ENCODE measurements at places on chromosomes 5 and 9. TPM values are rescaled to one million over a fixed set of nuclear protein-coding genes. Genes with fewer than 3 reads are reported as not detected.

PCDHGA4 gene
- 17.5 TPM for total RNA-seq

WNT8A gene
- not detected for total RNA-seq

CCL27 gene
- not detected for total RNA-seq

RASEF gene
- 0.73 TPM for total RNA-seq

RASGRF2 gene
- total RNA-seq = 3.7 TPM

GLRA1 gene
- 3.6 TPM for total RNA-seq

DNA sequence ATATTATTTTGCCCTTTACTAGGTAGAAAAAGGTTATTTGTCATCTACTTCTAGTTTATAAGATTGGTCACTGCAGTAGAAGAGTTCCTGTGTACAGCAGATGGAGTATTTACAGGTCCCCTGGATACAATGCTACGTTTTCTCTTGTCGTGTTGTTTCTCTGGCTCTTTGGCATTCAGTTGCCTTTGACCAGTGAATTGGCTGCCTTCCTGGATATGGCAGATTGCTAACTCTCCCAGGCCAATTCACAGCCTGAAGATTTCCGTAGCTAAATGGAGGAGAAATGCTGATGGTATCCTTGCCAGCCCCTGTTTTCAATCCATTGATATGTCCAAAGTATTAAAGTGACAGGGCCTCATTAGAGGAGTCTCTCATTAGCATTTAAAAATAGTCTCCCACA lies 32.5 kb upstream of the GNAQ start:
- DNase-seq = peak; percentile 87

DNA sequence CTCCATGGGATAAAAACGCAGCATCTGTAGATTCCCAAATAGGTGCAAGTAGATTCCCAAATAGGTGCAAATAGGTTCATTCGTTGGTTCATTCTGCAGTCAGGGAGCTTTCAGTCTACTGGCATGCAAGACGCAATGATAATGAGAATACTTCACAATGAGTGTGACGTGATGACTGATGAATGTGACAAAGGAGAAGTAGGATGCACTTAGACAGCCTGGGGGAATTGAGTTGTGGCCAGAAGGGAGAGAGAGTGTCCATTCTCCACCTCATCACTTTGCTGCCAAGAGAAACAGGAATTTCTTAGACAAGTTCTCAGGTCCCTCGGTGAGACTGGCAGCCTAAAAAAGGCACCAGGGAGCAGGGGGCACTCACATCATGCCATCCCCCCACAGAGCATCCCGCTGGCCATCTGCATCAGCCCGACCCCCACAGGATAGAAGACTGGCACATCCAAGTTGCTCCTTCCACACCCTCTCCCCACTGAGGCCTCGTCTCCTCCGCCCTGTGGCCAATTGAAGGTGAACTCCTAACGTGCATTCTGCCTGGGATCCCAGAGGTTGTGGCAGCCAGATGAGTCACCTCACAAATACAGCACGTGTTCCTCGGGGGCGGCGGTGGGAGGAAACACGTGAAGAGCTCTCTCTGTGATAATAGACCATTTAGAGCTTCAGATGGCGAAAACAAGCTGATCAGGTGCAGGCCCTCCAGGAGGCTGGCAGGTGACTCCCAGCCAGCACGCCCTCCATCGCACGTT lies 19.9 kb upstream of the KCNIP1 start:
- no peak for DNase-seq

LCN9 gene
- total RNA-seq = not detected

- no peak for DNase-seq
Measured at GRCh38 chr5:160743027-160743426, 109.0 kb downstream of the ATP10B start.

DNA sequence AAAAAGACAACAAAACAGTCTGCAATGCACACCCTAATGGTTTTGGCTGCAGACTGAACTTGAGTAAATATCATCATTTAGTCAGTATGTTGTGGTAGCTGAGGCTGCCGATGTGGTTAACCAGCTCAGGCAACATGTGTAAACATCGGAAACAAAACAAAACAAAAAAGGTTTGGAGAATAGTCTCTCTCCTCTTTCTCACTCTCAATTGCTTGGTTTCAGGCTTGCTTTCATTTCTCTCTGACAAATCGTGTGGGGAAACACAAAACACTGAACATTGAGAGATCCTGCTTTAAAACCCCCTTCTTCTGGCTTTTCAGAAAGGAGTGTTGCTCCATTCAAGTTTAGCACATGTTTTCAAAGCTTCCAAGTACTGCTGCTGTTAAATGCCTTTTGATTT lies 453.3 kb downstream of the BNC2 start:
- DNase-seq = no peak

ZFP37 gene
- 17.3 TPM for total RNA-seq

PAIP1 gene
- 87.2 TPM for total RNA-seq

IL7R gene
- total RNA-seq = 0.27 TPM

PTGER4 gene
- total RNA-seq = 1.3 TPM

DNA sequence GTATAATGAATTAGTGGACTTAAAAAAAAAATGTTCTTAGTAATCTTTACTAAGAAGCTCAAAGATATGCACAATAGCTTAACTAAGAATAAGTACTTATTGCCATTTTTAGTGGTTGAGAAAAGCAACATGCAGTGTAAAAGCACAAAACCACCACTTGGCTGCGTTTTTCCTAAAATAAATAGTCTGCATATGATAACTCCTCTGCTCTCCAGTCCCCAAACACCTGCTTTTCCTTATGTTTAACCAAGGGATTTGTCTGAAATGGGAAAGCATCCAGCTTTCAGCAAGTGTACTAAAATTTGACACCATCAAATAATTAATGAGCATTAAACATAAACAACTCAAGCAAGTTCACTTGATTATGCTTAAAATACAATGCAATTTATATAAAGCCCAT lies 41.4 kb downstream of the PSIP1 start:
- no peak for DNase-seq

MBLAC2 gene
- 12.9 TPM for total RNA-seq

- DNase-seq = no peak
Measured at GRCh38 chr5:62256161-62257019, 49.6 kb upstream of the KIF2A start.

TMEM171 gene
- 0.27 TPM for total RNA-seq

DNA sequence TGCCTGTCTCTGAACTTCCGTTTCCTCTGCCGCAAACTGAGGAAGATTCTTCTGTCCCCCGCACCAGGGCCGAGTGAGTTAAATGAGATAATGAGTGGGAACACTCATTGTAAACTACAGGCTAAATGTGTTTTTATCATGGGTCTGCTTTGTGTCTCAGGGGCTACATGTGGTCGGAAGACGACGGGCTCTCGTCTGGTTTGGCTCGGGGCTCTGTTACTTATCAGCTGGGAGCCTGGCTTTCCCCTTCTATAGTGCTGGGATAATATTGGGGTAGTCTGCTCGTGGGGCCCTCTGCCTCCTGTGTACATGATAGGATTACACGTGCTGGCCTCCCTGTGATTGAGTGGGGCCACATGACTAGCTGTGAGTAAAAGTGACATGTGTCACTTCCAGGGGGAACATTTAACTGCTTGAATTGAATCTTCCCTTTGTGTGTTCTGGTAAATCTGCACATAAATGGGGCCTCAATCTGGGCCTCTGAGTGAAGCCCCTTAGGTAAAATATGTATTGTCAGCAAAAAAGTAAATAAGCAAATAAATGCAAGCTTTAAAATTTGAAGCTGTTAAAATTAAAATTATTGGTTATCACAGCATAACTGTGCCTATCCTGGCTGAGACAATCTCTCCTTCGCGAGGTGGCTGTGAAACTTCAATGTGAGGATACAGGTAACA lies 86.9 kb upstream of the SH3PXD2B start:
- DNase-seq = no peak

QRFP gene
- not detected for total RNA-seq

- DNase-seq = no peak
Measured at GRCh38 chr5:113242481-113243348, 192.1 kb downstream of the TSSK1B start.

GRCh38 chr5:95403996-95404395 lies 12.8 kb downstream of the FAM81B start:
- no peak for DNase-seq

DNA sequence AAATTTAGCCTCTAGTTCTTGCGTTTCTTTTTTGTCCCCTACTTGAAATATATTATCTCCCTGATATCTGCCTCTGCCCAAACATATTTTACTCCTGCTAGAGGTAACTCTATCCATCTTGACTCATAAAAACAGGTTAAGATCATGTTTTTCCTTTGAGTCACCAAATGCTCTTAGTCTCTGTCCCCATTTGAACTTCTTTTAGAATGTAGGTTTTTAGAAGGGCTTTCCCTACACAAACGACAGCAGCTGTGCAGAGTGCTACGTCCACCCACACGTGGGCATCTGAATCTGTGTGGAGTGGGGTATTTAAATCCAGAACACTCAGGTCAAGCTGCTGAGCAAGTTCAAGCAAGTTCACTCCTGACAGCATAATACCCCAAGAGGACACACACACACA lies 2.2 kb downstream of the HSD17B3 start:
- DNase-seq = no peak

GRCh38 chr5:60551250-60551649 lies 148.7 kb downstream of the DEPDC1B start:
- DNase-seq = no peak

C5orf34 gene
- total RNA-seq = 12.3 TPM

GABRG2 gene
- 35.7 TPM for total RNA-seq

MUSK gene
- 0.27 TPM for total RNA-seq

- DNase-seq = no peak
Measured at GRCh38 chr5:151735646-151736045, 22.8 kb downstream of the ATOX1 start.

LHX6 gene
- 1.5 TPM for total RNA-seq

MAMDC2 gene
- total RNA-seq = 9.6 TPM

PCDHA7 gene
- total RNA-seq = 17.1 TPM

DNA sequence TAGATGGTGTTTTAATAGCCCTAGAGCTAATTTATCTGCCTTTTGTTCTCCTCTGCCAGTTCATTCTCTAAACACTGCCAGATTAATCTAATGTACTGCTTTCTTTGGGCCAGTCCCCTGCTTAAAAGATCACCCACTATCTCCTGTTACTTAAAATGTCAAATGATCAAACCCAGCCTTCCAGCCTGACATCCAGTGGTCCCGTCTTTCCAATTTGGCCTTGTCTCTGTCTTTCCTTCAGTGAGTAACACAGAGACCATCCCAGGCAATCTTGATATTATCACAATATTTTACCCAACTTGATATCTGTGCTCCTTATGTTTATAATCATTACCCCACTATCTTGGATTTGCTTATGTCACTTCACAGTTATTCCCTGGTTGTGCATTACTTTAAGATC lies 12.0 kb downstream of the PRR16 start:
- DNase-seq = no peak

- DNase-seq = no peak
Measured at GRCh38 chr5:171418982-171419687, at the start of gene FGF18. Gene FGF18, plus strand, starts transcription at chr5:171419647. Its CDS starts 553 bp downstream, at chr5:171420200.

DNA sequence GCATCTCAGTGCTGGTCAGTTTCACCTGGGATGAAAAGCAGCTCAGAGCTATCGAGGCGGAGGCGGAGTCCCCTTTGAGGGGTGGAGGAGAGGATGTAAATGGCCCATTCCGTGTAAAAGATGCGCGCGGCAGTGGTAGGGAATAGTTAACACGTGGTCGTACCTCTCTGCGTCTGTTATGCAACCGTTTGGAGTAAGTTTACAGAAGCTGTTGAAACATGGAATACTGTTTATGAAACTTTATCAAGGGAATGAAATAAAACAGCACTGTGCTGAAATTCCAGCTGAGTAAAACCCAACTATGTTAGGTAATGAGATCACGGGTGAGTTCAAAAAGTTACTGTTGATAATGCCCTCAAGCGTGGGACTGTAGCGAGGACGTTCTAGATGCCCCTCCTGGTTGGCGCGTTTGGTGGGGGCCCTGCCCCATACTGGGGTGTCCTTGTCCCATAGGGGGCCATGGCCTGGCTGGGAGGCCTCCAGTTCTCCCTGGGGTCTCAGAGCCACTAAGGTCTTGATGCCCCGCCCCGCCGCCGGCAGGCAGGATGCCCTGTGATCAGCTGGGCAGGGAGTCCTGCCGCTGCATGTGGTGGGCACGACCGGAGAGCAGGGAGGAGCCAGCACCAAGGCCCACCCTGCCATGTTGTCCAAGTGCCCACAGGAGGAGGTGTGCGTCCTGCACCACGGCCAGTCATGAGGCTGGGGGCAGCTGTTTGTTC lies 90.9 kb downstream of the COL5A1 start:
- DNase-seq = no peak

DNA sequence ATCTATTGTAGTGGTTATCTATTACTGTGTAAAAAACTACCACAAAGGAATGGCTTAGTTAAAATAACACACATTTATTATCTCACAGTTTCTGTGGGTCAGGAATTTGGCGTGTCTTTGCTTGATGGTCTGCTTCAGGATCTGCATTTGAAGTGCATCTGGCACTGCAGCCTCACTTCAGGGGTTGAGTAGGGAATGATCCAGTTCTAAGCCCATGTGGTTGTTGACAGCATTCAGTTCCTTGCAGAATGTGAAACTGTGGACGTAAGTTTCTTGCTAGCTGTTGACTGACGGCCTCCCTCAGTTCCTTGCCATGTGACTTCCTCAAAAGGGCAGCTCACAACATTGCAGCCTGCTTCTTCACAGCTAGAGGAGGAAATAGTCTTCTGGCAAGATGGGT lies 2.1 kb upstream of the OGN start:
- DNase-seq = no peak

GRCh38 chr5:172904643-172905345 lies 54.4 kb upstream of the RPL26L1 start:
- DNase-seq = peak; percentile 65

AGXT2 gene
- total RNA-seq = not detected

DNA sequence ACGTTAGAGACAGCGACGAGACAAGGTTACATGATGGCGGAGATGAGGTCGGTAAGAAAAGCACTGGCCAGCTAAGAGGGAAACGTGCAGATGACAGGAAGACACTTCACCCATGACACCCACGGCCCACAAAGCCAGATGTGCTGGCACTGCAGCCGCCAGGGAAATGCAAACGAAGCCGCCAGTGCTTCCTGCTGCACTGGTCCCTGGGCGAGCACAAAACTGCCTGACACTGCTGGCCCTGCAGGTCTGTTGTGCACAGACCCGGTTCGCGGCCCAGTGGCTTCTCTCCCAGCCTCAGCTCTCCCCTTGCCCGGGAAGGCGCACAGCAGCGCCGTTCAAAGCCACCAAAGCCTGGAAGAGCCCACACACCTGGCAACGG lies 20.3 kb downstream of the QSOX2 start:
- DNase-seq = no peak

TUSC1 gene
- total RNA-seq = 5.9 TPM

DNA sequence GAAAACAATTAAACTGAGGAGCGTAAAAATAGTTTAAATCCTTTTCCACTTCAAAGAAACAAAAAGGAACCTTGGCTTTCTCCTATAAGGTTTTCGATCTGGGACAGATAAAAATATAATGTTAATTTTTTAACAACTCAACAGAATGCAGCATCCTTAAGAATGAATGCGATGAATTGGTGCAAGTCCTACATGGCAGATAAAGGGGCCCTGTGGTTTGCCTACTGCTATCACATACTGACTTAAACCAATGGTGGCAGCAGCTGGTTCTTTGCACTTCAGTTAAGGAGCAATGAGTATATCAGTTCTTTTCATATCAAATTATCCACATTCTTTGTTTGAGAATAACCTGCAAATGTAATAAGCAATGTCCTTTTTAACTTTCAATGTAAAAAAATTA lies 12.4 kb upstream of the TYRP1 start:
- no peak for DNase-seq

FGD3 gene
- 1.5 TPM for total RNA-seq

- DNase-seq = no peak
Measured at GRCh38 chr9:106478727-106479126, 384.2 kb upstream of the ZNF462 start.

- DNase-seq = no peak
Measured at GRCh38 chr9:5274770-5275169, 29.7 kb downstream of the RLN2 start.

Data from cerebellum (tissue), 4 donors.